Stimulated activated CD4-positive, alpha-beta T cell treated with anti-CD3 and anti-CD28 coated beads, Interleukin-12 subunit alpha, Interleukin-12 subunit beta, amount 100 ng/mL, for 48 hours (primary cell): ENCODE measurements at places on chromosomes 2 and 18.

GRCh38 chr2:51528156-51528555 lies 496.2 kb upstream of the NRXN1 start:
- DNase-seq: no peak

DNA sequence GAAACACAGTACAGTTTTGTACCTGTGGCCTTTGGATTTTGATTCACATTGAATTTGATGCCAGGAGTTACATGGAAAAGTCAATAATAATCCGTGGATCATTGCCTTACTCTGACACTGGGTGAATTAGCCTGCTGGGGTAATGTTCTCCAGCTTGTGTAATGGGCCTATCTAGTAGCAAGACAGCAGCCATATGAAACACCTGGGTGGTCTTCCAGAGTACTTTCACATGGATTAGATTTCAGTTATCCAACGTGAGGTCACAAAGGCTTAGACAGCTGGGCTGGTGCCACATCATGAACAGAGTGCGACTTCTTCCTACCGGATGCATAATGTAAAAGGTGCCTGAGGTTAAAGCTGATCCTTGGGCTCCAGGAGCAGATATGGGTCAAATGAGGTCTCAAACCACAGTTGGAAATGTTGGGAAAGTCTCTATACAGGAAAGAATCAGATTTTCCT lies 486.8 kb downstream of the PARD3B start:
- no peak for DNase-seq

DNA sequence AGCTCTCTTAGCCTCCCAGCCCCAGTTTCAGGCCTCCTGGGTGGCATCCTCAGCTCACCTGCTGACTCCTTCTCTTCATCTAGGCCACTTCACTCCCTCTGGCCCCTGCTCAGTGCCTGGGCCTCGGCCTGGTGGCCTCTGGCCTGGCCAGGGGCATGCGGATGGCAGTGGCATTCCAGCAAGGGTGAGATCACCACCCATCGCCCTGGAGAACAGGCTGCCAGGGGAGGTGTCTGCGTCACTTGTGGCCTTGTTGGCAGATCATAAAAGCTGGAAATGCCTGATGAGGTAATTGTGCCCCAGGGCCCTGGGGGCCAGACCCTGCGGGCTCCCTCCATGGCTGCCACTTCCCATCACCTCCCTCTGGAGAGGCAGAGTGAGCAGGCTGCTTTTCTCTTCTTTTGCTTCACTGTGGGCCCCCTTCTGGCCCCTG lies 72.5 kb upstream of the SMAD2 start:
- no peak for DNase-seq

- no peak for DNase-seq
These were observed 13.4 kb upstream of the PDIA6 start for GRCh38 chr2:10826026-10826425.

DNA sequence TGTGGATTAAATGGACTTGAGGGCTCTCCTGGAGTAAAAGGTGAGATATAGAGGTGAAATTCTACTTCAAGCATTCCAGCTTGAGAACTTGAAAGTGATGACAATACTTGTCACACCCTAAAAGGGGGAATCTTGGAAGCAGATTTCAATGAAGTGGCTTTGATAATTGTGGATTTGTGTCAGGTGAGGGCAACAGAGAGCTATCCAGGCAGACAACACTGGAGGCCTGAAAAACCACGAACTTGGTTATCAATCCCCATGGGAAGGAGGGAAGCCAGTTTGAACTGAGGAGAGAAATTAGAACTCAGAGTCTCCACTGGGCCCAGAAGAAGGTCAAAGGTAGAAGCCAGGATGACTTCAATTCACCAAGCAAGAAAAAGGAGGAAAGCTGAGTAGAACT lies 263.9 kb downstream of the FIGN start:
- DNase-seq: no peak

DNA sequence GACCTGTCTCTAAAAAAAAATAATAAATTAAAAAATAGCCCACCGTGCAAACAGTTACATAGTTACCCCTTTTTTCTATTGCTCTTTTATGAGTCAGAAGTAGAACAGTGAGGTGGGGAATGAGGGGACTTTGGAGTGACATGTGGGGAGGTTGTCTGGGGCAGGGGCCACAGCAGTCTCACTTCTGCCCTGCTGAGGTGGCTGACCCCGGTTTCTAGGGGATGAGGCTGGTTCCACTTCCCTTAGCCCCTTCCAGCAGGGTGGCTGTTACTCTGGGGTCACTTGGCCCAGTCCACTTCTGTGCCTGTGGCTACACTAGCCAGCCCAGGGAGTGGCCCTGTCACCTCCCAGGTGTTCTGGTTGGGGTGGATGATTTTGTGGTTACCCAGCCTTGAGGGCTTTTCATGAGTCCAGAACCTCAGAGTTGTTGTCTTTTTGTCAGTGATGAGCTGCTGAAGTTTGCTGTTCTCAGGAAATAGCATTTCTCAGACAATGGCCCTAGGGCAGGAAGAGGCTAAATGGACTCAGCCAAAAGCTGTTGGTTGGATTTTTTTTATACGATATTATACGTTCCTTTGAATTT lies 28.0 kb upstream of the SCLY start:
- DNase-seq: no peak

DNA sequence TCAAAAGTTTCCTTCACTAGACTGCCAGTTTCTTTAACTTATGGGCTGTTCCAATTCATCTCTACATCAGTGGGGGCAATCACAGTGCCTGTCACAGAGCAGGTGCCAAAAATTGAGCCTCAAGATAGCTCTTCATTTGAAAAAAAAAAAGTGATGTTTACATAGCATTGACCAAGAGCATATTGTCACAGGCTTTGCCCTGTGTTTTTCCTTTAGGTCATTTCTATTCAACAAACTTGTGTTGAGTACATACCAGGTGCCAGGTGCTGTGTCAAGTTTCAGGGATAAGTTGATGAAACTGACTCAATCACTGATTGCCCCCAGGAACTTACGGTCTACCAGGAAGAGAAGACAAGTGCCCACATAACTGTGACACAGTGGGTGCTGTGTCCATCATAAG lies 22.2 kb upstream of the NT5C1B start:
- no peak for DNase-seq

- DNase-seq: no peak
These were observed 38.0 kb downstream of the ADNP2 start for GRCh38 chr18:80147037-80147417.

DNA sequence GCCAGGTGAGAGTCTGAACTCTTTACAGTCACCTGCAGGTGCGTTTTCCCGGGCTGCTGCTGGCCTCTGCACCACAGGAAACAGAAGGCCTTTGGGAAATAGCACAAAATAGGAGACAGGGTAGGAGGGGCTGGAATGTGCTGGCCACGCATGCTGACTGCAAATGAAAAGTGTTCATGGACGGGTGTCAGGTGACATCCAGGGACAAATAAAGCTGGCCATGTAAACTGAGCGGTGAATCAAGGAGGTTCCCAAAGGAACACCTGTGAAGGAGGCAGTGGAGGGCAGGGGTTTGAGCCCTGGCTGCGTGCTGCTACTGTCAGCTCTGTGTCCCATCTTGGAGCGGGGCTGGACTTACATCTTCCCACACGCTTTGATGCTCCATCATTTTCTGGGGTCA lies 42.4 kb upstream of the GBX2 start:
- DNase-seq: no peak

DNA sequence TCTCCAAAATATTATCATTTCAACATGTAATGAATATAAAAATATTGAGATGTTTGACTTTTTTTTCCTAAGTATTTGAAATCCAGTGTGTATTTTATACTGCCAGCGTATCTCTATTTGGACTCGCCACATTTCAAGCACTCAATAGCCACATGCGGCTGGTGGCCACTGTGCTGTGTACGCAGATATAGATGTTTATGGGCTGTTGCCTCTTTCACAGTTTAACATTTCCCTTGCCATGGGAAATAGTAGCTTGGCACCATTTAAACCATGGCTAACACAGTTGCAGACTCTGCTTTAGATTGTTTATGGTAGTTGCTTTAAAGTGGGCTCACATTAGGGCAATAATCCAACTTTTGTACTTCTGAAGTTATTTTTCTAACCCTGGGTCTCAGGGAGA lies 136.6 kb upstream of the ITGB6 start:
- DNase-seq: no peak

DNA sequence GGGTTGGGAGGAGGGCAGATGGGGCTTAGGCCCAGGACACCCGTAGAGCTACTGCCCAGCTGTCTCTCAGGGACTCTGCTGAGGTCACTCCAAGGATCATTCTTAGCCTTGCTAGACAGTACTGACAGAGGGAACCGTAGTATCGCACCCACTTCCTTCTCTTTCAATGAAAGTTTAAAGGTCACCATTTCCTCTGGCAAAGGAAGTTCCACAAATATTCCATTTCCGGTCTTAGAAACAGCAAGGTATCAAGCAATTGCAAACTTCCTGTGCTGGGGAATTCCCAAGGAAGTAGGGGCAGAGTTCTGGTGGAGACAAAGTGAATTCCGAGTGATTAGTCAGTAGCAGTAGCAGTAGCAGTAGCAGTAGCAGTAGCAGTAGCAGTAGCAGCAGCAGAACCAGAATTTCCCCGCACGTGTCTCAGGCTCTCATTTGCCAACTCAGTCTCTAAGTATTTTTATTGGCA lies 24.7 kb downstream of the IL1B start:
- no peak for DNase-seq
